ENCODE measurements at places on chromosomes 13 and 19.

- no peak for DNase-seq
These were observed 2.8 kb downstream of the NECTIN2 start for GRCh38 chr19:44848812-44849447.

- no peak for DNase-seq
These were observed 273.4 kb downstream of the NHLRC3 start for GRCh38 chr13:39311619-39312018.

GRCh38 chr13:23763318-23763717, 125.9 kb downstream of the MIPEP start:
- DNase-seq: no peak

- no peak for DNase-seq
These were observed 54.4 kb upstream of the MEDAG start for GRCh38 chr13:30851697-30852096.

DNA sequence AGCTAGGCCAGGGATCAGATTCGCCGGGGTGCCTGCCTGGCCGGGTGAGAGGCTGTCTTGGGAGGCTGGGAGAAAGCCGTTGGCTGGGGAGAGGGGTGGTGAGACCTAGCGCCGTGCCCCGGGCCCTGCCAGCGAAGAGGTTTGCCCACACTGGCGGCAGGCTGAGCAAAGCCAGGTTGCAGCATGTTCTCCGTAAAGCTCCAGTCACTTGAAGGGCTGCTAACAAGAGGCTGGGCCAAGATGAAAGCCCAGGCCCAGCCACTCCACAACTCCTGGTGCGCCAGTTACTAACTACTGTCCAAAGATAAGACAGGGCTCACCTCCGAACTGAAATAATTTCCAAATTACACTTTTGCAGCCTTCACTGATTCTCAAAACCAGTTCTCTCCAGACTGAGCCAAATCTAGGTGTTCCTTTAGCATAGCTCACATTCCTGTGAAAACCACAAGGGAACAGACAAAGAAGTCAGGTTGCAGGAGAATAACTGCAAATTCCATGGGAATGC, 16.3 kb downstream of the ELAVL1 start:
- DNase-seq: no peak

GRCh38 chr19:33665776-33666595, 44.2 kb downstream of the CHST8 start:
- DNase-seq: no peak
